ENCODE measurements at places on chromosomes 1 and 21. TPM values are rescaled to one million over a fixed set of nuclear protein-coding genes. Genes with fewer than 3 reads are reported as not detected.

DNA sequence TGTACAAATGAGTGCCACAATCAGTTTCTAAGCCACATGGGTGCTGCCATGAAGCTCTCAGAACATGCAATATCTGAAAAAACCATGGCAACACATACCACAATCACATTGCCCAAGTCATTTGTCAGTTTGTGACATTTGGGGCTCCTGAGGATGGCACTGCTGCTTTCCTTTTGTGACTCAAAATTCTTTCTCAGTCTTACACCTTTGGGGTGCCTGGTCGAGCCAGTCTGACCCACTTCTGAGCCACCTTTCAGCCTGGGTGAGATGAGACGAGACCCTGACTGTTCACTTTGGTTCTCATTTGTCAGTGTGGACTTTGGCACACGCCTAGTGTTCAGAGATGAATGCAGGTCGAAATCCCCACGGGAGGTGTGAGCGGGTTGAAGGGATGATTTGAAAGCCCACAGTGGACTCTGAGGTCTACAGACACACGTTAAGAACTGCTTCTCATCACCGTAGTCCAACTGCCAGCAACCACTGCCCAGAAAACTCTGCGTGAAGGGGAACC, 8.0 kb downstream of the BATF3 start:
- no peak overlapping the region for H3K4me3 ChIP-seq
- DNase-seq = no peak
- peaks cover 3% of the 10 kb centered on the region for H3K4me1 ChIP-seq
- no peak overlapping the region for H3K27ac ChIP-seq

The IL20 gene
- total RNA-seq = not detected

The COL16A1 gene
- total RNA-seq = 6.5 TPM

The S100A12 gene
- not detected for total RNA-seq

The SGIP1 gene
- total RNA-seq = 1.6 TPM
